ENCODE measurements at places on chromosomes 3 and 15.

DNA sequence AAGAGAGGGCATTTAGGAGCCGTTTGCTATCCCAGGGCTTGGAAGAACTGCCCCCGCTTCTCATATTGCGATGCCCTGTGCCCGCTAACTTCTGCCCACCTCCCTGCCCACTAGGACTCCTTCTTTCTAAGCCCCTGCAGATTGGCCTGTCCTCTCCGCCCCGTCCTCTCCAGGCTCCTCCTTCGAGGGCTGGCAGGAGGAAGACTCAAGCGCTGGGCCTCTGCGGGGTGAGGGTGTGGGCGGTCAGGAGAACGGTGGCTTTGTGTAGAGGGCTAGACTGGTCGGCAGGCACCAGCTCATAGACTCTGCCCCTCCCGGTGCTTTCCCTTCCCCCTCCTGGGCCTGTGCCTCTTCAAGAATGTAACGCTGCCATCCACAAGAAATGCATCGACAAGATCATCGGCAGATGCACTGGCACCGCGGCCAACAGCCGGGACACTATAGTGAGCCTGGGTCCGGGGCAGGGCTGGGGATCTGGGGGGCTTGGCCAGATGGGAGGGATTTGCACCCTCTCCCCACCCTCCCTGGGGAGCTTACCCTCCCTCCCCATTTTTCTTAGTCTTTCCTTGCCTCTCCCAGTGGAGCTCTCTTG lies 21.9 kb downstream of the PRKCD start:
- DNase-seq = no peak

- DNase-seq = no peak
Observed at GRCh38 chr15:92937901-92938300, 37.8 kb downstream of the CHD2 start.

GRCh38 chr15:24752354-24752753 lies 76.8 kb downstream of the NPAP1 start:
- DNase-seq = no peak

GRCh38 chr3:38021196-38021595 lies 8.2 kb downstream of the PLCD1 start:
- peak; percentile 7 for DNase-seq

DNA sequence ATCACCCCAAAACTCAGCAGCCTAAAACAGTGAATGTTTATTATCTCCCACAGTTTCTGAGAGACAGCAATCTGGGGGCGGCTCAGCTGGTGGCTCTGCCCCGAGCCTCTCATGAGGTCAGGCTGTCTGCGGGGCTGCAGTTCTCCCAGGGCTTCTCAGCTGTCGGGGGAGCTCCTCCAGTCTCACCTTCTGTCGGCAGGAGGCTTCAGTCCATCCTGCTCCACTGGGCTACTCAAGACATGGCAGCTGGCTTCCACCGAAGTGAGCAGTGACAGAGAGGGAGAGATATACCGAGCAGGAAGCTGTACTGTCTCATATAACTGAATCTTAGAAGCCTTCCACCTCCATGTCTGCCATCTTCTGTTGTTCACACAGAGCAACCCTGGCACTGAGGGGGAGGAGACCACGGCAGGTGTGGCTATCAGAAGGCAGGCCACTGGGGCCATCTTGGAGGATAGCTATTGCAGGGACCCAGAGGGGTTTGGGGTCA lies 72.8 kb upstream of the ITGA11 start:
- DNase-seq = no peak

- DNase-seq = no peak
Observed at GRCh38 chr15:29126821-29127461, 142.7 kb downstream of the NSMCE3 start.

DNA sequence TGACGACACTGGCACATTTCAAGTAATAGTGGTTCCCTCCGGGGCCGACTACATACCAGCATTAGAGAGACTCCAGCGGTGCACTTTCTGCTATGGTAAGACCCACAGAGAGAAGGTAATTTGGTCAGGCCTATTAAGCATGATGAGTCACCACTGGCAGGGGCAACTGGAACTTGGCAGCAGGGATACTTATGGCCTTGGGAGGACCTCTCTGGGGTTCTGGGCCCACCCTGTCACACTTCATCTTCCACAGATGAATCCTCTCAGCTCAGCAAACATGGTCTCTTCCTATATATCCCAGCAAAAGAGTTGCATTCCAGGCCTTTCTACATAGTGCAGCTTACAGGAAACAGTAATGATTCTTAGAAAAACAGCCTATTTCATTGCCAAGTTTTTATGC lies 88.0 kb downstream of the PIK3R4 start:
- DNase-seq = no peak

DNA sequence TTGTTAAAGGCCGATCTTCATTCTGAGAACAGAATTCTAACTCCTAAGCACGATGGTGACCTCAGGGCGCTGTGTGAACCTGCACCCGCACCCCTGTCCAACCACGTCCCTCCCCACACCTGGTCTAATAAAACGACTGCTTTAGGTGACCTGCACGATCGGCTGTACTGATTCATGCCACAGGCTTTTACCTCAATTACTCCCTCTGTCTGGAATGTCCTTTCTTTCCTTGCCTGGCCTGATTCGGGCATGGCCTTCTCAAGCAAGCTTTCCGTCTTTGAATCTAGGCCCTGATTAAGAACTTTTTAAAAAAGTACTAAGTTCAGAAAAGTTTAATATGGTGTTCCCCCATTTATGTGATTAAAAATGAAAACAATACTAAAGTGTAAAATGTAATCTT lies 842 bp upstream of the U2SURP start:
- DNase-seq = peak; percentile 20

DNA sequence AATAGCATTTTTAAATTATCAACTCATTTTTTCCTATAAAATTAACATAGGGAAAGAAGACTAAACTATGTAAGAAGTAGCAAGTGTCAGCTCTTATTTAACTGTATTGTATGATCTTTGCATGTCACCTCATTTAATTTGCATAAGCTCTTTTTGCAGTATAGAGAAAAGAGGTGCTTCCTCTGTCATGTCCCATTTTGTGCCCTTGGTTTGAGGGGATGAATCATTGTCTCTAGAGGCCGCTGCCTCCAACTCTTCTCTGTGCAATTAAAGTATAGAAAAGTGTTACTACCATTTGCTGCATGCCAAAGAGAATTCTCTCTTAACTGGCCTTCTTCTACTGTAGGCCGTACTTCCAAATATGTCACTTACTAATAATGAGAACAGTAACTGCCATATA lies 93.4 kb downstream of the LRRC28 start:
- DNase-seq = no peak

DNA sequence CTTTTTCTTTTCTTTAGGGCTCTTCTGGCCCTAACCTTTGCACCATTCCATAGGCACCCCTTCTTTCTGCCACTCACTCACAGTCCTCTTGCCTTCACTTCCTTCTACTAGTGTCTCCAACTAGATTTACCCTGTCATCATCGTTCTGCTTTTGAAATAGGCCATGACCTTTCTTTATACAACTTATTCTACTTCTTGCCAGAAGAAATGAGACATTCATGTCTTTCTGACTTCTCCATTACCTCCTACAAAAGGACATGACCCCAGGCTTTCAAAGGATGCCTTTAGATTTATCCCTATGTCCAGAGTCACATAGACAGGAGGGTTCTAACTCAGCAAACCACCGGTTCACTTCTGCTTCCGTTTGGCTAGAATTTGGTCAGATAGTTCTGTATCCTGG lies 336.4 kb upstream of the LRRFIP2 start:
- no peak for DNase-seq

- no peak for DNase-seq
Observed at GRCh38 chr3:54347933-54348332, 225.6 kb downstream of the CACNA2D3 start.

- no peak for DNase-seq
Observed at GRCh38 chr3:121817753-121818152, 17.1 kb downstream of the IQCB1 start.

DNA sequence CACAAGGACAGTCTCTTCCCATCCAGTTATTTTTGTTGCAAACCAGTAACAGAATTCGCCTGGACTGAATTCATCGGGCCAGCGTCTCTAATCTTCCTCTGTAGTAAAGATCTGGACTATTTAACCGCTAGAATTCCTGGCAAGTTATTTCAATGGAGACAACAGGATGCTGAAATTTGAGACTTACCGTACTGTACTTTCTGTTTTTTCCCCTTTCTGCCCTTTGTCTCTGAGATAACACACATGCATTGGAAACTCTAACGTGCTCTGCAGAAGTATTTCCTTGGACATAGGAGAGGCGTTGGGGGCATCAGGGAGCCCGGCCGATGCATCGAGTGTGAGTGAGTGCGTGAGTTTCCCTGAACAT lies 61.5 kb downstream of the ASB7 start:
- no peak for DNase-seq

- peak; percentile 45 for DNase-seq
Observed at GRCh38 chr3:98901119-98901391, 440 bp downstream of the DCBLD2 start.

DNA sequence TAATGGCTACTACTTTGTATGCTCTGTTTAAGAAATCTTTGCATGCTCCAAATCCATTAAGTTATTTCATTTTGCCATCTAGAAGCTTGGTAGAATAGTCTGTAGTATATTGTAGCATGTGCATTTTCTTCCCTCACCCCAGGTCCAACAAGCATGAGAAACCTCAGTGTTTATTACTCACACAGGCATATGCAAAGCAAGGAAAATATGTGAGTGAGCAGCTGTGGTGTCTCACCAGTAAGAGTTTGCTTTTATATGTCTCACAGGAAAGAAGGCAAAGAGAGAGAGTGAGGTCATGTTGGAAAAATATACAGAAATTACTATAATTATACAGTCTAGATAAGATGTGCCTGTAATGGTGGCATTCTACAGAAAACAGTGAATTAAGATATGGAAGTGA lies 312.5 kb downstream of the C3orf38 start:
- no peak for DNase-seq

DNA sequence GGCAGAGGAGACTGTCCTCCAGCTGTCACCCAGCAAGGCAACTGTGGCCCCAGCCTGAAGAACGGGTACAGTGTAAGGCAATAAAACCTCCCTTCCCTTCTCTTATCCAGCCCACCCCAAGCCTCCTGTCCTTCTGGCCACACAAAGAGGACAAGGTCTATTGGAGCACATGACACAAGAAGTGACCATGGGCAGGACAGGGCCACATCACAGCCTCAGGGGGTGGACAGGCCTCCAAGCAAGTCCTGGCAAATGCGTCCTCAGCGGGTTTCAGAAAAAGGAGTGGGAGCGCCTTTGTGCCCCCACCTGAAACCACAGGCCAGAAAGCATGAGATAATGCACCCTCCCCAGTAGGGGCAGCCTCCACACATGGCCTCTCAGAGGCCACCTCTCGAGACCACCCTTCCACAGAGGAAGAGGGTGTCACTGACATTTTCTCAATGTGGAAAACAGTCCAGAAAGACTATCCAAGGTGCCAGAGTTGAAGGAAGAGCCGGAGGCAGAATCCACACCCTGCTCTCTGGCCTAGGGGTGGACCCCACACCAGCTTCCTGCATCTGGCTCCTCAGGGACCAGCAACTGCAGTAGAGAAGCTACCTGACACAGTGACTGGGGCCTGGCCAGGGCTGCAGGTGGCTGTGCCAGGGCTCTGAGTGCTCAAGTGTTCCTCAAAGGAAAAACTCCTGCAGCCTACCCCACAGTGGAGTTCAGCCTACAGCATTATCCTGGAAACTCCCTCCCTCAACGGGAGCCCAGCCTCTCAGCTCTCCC lies 43.9 kb downstream of the CCDC12 start:
- DNase-seq = no peak

- no peak for DNase-seq
Observed at GRCh38 chr15:101204739-101205535, 46.9 kb downstream of the CHSY1 start.

- no peak for DNase-seq
Observed at GRCh38 chr15:92343924-92344643, 49.6 kb upstream of the ST8SIA2 start.

- no peak for DNase-seq
Observed at GRCh38 chr15:70525551-70525950, 237.8 kb downstream of the UACA start.

GRCh38 chr3:159902546-159903314 lies 85.9 kb upstream of the IL12A start:
- no peak for DNase-seq

DNA sequence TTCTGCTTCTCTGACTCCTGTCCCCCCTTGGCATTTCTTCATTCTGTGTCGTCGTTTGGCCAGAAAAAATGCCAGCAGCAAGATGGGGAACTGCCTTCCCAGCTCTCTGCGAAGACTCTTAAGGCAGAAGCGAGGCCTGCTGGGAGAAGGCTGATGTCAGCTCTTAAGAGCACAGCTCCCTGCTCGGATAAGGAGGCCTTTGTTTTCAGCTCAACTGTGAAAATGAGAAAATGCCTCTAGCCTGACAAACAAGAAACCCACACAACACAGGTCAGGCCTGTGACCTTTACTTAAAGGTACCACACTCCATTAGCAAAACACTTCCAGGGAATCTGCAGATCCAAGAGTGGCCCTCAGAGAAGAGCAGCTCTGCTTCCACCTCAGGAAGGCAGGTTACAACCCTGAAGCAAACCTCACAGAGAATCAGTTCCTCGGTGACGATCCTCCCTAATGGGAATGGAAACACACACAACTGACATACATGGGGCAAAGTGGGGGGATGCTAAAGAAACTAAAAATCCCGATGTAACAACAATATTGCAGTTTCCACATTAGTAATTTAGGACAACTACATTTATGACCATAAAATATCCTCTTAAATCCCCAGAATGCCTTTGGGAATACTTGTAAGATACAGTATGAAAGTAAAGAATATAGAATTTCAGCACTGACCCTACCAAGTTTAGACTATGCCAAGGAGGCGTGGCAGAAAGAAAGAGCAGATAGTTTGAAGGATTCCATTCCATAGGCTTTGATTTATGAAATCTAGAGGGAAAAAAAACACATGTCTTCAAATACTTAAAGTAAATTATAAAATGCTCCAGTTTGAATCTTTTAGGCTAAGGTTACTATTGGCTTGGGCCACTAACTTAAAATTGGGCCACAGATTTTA lies 52.1 kb downstream of the VGLL4 start:
- no peak for DNase-seq
